ENCODE measurements at places on chromosomes 5 and 9.

GRCh38 chr5:68277431-68277830 is 61.9 kb downstream of the PIK3R1 start:
- H3K36me3 ChIP-seq = peaks cover 41% of the 10 kb centered on the region
- no peak overlapping the region for H3K4me3 ChIP-seq
- peak overlapping the region; percentile 11 for H3K27ac ChIP-seq

DNA sequence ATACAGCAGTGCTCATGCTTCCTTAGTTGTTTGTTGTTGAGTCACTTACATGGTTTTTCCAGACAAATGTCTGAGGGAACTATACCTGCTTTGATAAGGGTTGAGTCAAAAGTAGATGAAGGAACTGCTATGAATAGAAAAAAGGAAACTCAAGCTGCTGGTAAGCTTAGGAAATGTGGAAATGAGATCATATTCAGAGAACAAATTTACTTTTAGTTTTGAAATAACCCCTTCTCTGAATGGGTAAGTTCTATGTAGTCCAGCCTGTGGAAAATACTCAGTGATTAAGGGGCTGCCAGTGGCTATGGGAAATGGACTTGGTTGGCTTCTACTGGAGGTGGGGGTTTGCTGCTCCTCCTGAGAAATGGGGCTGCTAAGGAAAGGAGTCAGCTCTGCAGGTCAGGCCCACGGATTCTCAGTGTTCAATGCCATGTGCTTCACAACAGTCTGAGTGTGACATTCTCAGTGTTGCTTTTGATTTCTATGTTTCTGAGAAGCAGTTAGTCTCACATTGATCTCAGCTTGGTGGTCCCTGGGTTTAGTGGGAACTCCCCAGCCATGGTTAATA is 47.7 kb upstream of the GLRX start:
- peak overlapping the region; percentile 41 for H3K4me3 ChIP-seq
- no peak for DNase-seq
- peak overlapping the region; percentile 84 for H3K27ac ChIP-seq
- H3K27me3 ChIP-seq = no peaks in the 10 kb centered on the region
- H3K4me1 ChIP-seq = peaks cover 17% of the 10 kb centered on the region

DNA sequence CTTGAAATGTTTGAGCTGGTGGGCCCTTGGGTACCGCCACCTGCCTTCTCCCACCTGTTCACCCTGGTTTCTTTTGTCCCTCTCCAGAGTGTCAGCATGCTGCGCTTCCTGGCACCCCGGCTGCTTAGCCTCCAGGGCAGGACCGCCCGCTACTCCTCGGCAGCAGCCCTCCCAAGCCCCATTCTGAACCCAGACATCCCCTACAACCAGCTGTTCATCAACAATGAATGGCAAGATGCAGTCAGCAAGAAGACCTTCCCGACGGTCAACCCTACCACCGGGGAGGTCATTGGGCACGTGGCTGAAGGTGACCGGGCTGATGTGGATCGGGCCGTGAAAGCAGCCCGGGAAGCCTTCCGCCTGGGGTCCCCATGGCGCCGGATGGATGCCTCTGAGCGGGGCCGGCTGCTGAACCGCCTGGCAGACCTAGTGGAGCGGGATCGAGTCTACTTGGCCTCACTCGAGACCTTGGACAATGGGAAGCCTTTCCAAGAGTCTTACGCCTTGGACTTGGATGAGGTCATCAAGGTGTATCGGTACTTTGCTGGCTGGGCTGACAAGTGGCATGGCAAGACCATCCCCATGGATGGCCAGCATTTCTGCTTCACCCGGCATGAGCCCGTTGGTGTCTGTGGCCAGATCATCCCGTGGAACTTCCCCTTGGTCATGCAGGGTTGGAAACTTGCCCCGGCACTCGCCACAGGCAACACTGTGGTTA is 3.3 kb downstream of the ALDH1B1 start:
- H3K36me3 ChIP-seq = peaks cover 25% of the 10 kb centered on the region
- no peak overlapping the region for H3K27ac ChIP-seq
- no peak for DNase-seq
- no peaks in the 10 kb centered on the region for H3K27me3 ChIP-seq
- no peak overlapping the region for H3K4me3 ChIP-seq
- peaks cover 20% of the 10 kb centered on the region for H3K4me1 ChIP-seq

GRCh38 chr5:58582019-58582802 is 664 bp upstream of the RAB3C start:
- H3K4me1 ChIP-seq = peaks cover 17% of the 10 kb centered on the region
- H3K36me3 ChIP-seq = no peaks in the 10 kb centered on the region
- H3K4me3 ChIP-seq = peak overlapping the region; percentile 98
- no peak overlapping the region for H3K27ac ChIP-seq
- DNase-seq = peak; percentile 13

- no peak for DNase-seq
- H3K27me3 ChIP-seq = peaks cover 9% of the 10 kb centered on the region
- peaks cover 29% of the 10 kb centered on the region for H3K4me1 ChIP-seq
- no peaks in the 10 kb centered on the region for H3K36me3 ChIP-seq
- no peak overlapping the region for H3K4me3 ChIP-seq
- peak overlapping the region; percentile 77 for H3K27ac ChIP-seq
These were observed 85.6 kb downstream of the PTTG1 start for GRCh38 chr5:160507221-160507721.
